Right atrium auricular region (tissue), 2 donors: ENCODE measurements at places on chromosomes 13 and 19.

DNA sequence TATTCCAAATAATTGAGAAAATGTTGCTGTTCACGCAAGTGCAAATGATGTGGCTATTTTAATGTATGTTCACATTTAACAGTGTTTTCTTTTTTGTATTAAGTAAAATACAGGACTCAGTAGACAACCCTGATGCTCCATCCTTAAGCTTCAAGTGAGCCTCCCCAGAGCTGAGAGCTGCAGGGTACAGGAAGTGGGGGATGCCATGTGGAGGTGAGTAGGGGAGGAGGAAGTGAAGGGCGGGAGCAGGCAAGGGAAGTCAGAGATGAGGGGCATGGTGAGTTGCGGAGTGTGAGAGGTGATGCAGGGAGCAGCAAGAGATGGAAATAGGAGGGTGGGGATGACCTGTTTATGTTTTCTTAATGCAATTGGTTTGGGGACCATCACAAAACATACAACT is 711.0 kb downstream of the UQCRFS1 start:
- DNase-seq = no peak

DNA sequence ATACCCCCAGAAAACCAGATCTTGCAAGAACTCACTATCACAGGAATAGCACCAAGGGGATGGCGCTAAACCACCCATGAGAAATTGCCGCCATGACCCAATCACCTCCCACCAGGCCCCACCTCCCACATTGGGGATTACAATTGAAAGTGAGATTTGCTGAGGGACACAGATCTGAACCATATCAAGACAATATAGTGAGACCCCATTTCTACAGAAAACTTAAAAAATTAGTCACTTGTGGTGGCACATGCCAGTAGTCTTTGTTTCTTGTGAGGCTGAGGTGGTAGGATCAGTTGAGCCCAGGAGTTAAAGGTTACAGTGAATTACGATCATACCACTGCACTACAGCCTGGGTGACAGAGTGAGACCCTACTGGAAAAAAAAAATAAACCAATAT is 9.7 kb downstream of the DNAJC15 start:
- no peak for DNase-seq

DNA sequence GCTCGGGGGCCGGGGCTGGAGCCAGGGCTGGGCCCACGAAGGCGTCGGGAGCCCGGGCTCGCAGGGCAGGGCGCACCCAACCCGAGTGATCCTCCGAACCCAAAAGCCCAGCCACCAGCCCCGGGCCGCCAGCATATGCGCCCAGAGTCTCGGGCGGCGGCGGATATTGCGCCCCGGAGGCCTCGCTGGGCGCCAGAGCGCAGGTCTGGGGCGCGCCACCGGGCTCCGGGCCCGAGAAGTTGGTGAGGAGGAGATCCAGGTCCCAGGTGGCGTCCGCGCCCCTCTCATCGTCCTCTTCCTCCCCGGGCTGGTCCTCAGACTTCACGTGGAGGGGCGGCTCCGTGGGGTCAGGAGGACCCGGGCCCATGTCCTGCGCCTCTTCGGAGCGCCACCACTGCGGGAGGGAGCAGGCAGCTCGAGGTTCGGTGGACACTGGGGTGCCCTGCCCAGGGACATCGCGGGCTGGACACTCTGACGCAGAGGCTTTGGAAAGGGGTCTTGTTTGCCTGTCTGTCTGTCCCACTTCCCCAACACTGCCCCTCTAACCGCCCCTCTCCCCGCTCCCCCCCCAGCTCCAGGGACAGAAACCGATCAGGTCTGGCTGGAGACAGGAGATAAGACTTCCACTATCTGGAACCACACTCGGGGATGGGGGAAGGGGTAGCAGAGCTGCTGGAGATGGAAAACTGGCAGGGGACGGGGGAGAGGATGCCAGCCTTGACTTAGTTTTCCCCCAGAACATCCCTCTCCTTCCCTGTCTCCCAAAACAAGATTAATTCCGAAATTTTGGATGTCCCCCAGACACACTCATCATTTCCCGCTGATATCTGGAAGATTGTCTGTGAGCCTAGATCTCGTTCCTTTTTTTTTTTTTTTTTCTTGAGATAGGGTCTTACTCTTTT is 1.0 kb downstream of the KLF1 start:
- no peak for DNase-seq

- DNase-seq = no peak
These were observed 147.2 kb upstream of the ZNF507 start for GRCh38 chr19:32197896-32198882.

DNA sequence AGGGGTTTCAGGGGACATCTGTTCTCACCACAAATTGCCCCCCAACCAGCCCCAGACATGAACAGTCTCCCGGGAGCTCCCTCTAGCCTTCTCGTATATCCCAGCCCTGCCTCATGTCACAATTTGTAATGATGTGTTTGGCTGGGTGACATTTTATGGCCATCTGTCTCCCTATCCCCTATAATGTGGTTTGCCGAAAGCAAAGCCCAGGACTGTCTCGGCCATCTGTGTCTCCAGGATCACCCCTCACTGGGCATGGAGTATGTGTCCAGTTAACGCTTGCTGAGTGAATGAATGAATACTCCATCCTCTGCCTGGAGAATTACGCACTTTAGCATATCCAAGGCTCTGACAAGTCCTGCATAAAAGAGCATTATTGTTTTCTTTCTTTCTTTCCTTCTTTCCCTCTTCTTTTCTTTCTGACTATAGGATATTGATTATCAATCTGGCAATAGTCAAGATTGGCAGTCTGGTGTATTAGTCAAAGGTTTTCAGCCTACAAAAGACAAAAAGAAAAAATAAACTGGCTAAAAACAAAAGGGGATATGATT is 15.1 kb downstream of the HPN start:
- no peak for DNase-seq

GRCh38 chr13:76654263-76654662 is 231.9 kb downstream of the KCTD12 start:
- no peak for DNase-seq

DNA sequence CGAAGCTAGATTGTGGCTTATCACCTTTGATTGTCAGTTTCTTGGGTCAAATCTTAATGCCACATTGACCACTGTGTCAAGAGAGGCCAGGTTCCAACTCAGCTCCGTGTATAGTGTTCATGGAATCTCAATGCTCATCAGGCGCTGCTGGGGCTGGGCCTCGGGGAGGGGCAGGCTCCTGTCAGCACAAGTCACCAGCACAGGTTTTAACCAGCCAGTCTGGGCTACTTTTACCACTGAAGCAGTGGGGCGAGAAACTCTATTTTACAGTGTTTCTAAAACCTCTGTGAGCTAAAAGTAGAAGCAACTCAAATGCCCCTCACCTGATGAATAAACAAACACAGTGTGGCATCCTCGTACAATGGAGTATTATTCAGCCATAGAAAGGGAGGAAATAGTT is 118.7 kb upstream of the GJB6 start:
- DNase-seq = no peak

- DNase-seq = no peak
These were observed 24.2 kb downstream of the GADD45B start for GRCh38 chr19:2500156-2500555.

- DNase-seq = no peak
These were observed 73.6 kb upstream of the STK24 start for GRCh38 chr13:98650396-98651107.

DNA sequence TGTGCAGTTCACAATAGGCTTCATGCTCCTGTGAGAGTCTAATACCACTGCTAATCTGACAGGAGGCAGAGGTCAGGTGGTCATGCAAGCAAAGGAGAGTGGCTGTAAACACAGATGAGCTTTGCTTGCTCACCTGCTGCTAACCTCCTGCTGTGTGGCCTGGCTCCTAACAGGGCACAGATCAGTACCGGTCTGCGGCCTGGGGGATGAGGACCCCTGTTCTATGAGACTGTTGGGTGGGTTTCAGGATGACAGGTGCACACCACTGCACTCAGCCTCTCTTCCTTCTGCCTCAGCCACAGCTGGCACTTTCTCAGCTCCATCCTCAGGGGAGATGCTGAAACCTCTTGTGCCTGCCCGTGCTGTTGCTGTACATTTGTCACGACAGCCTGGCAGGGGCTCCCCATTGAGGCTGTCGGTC is 9.7 kb downstream of the CLEC4G start:
- DNase-seq = no peak

DNA sequence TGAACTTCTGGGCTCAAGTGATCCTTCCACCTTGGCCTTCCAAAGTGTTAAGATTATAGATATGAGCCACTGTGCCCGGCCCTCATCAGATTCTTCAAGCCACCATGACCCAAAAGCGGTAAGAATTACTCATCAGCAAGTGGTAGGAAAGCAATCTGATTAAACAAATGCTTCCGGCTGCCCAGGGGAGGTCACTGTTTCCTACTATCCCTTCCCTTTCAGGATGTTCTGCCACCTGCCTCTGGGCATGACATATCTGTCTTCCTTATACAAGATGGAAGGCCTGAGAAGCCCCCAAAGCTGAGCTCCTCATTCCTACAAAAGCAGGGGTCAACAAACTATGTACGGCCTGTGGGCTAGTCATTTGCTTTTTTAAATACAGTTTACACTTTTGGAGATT is 7.0 kb downstream of the ABHD8 start:
- no peak for DNase-seq

DNA sequence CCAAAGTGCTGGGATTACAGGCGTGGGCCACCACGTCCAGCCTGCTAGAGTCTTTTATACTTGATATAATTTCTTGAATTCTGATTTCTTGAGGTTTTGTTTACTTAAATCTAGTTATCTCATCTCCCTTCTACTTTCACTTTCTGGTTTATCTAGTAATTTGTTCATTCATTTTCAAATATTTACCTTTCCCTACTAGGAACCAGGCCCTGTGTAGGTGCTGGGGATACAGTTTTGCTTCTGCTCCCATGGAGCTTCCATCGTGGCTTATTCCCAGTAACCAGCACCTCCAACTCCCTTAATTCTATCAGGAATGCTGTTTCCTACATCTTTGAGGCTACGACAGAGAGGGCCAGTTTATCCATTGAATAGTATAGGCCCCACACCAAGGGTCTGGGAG is 24.1 kb upstream of the TRIM13 start:
- no peak for DNase-seq

- no peak for DNase-seq
These were observed 14.9 kb upstream of the RNF113B start for GRCh38 chr13:98192008-98192407.

GRCh38 chr19:55352549-55353145 is 1.9 kb downstream of the COX6B2 start:
- no peak for DNase-seq

GRCh38 chr13:113138792-113139551 is 16.4 kb downstream of the F10 start:
- no peak for DNase-seq

DNA sequence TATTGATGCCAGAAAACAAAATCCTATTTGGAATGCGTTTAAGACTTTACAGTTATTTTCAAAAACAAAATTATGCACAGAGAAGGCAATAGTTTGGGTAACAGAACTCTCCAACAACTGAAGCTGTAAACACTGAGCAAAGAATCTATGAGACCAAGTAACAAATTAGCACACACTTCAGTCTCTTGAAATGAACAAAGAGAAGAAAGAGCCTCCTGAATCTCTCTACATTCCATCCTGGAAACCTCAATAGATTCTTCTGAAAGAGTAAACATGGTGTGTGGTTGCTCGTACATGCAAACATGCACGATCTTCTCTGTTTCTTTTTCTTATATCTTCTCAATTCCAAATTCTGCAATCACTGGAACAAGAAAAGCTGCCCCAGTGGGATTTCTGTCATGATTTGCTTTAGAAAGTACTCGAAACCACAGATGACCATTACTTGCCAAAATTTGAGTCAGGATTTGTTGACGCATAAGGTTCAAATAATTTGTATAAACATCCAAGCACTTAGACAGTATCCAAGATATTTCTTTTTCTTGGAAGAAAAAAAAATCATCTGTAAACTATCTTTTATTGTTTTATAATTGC is 137.9 kb upstream of the DACH1 start:
- DNase-seq = no peak

DNA sequence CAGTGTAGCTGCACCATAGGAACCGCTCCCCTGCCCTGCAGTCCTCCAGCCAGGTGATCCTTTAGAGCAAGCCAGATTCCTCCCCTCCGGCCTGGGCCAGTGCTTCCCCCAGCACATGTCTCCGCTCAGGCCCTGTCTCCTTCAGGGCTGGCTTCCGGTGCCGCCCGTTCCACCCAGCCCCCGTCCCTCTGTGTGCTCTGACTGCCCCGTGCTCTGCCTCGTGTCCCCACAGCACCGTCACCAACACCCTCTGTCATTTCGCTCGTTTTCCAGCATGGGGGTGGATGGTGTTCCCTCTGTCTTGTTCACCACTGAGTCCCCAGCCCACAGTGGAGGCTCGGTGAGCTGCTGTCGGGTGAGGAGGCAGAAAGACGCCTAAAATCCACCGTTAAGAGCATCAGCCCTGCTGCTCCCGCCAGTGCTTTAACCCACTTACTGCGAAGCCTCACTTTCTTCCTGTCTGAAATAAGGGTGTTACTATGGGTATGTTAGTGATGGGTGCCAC is 54.5 kb downstream of the TSSK6 start:
- peak; percentile 86 for DNase-seq

DNA sequence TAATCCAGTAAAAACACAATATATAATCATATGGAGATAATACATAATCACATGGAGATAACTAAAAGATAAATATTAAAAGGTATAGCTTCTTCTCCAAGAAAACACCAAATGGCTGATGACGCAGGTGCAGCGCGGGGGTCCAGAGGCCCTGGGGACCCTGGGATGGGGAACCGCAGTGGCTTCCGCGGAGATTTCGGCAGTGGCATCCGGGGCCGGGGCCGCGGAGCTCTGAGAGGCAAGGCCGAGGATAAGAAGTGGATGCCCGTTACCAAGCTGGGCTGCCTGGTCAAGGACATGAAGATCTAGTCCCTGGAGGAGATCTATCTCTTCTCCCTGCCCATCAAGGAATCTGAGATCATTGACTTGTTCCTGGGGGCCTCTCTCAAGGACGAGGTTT is 10.5 kb downstream of the ZNF44 start:
- DNase-seq = no peak

- DNase-seq = no peak
These were observed 850 bp downstream of the KLF5 start for GRCh38 chr13:73059460-73060250.

- no peak for DNase-seq
These were observed 6.8 kb downstream of the RPS11 start for GRCh38 chr19:49502866-49503581.

DNA sequence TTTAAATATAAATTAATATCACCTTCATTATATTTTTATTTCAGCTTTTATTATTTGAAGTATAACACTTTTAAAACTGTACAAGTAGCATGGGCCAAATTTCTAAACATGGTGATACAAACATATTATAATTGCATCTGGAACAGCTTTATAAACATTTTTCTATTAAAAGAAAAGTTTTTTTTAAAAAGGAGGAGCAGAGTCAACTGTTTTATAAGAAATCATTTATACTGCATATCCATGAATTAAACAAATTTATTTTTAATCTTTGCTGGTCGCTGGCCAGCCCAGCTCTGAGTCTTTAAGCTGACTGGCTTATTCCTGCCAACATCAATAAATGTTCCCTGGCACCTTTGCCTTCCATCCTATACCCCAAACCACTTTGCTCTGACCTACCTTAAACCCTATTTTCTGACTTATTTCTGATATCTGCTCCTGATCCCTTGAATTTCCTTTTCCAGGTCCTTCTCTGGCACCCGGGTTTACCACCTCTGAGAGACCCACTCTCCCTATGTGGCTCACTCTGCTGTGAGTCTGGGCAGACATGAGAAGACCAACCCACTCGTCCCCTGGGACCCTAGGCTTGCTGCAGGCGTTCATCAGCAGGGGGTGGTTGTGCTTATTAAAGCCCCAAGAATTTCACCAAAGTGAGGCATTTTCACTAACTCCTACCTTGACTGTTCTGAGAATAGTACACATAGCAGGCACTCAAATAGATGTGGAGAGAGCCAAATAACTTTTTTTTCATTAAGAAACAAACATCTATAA is 220.3 kb downstream of the KLF12 start:
- DNase-seq = no peak
